Astrocyte (in vitro differentiated cells and primary cell): ENCODE measurements at places on chromosomes 11 and 22. TPM values are rescaled to one million over a fixed set of nuclear protein-coding genes. Genes with fewer than 3 reads are reported as not detected.

GRCh38 chr11:1205987-1206331 lies 16.9 kb upstream of the MUC5B start:
- H3K36me3 ChIP-seq, result no peaks in the 10 kb centered on the region
- no peak overlapping the region for H3K27ac ChIP-seq
- H3K4me1 ChIP-seq, result no peaks in the 10 kb centered on the region
- no peak overlapping the region for H3K4me3 ChIP-seq
- no peak for DNase-seq

GRCh38 chr11:1862588-1863351 lies 9.9 kb downstream of the LSP1 start:
- no peak overlapping the region for H3K4me3 ChIP-seq
- peak overlapping the region; percentile 86 for H3K27ac ChIP-seq
- H3K36me3 ChIP-seq, result no peaks in the 10 kb centered on the region
- no peaks in the 10 kb centered on the region for H3K27me3 ChIP-seq

The SORL1 gene
- 4.1 and 7.2 TPM in 2 replicates for total RNA-seq

DNA sequence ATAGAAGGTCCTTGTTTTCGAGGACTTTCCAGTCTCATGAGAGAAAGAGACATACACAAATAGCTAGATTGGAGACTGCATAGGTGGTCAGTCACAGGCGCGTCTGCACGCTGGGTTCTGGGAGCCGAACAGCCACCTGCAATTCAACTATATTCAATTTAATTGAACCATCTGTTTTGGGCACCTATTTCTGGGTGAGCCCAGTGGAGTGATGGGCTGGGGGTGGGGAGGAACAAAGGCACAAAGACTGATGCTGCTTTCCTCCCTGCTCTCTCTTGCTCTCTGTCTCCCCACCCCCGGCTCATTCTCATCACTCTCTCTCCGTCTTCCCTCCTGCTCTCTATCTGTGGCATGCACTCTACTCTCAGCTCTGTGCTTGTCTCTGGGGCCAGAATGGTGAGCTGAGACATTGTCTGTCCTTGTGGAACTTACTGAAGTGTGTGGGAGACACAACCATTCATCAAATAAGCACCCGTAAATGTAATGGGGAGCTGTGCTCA lies 48.1 kb upstream of the B3GAT1 start:
- H3K4me1 ChIP-seq, result no peaks in the 10 kb centered on the region
- H3K27me3 ChIP-seq, result no peaks in the 10 kb centered on the region
- no peak overlapping the region for H3K27ac ChIP-seq

GRCh38 chr22:30224161-30224857 lies 22.2 kb downstream of the LIF start:
- peak; percentile 68 for DNase-seq
- no peak overlapping the region for H3K4me3 ChIP-seq
- H3K4me1 ChIP-seq, result peaks cover 40% of the 10 kb centered on the region
- no peaks in the 10 kb centered on the region for H3K36me3 ChIP-seq
- H3K27ac ChIP-seq, result peak overlapping the region; percentile 69

DNA sequence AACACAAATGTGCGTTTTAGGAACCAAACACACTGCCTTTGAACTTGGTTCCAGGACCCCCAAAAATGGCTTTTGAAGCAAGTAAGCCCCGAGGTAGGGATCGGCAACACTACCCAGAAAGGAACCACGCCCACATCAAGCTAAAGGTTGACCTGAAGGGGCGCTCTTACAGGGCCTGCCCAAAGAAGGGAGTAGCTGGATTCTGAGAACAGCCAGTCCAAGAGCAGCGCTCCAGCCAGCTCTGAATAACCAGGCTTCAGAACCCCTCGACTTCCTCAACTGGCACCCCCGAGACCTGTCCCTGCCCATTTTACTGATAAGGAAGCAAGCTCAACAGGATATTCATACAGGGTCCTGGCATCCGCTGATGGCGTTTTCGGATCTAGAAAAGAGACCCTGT lies 18.9 kb upstream of the MOB2 start:
- H3K4me3 ChIP-seq, result no peak overlapping the region
- no peaks in the 10 kb centered on the region for H3K36me3 ChIP-seq
- DNase-seq, result no peak
- no peak overlapping the region for H3K27ac ChIP-seq
- H3K4me1 ChIP-seq, result peaks cover 4% of the 10 kb centered on the region

DNA sequence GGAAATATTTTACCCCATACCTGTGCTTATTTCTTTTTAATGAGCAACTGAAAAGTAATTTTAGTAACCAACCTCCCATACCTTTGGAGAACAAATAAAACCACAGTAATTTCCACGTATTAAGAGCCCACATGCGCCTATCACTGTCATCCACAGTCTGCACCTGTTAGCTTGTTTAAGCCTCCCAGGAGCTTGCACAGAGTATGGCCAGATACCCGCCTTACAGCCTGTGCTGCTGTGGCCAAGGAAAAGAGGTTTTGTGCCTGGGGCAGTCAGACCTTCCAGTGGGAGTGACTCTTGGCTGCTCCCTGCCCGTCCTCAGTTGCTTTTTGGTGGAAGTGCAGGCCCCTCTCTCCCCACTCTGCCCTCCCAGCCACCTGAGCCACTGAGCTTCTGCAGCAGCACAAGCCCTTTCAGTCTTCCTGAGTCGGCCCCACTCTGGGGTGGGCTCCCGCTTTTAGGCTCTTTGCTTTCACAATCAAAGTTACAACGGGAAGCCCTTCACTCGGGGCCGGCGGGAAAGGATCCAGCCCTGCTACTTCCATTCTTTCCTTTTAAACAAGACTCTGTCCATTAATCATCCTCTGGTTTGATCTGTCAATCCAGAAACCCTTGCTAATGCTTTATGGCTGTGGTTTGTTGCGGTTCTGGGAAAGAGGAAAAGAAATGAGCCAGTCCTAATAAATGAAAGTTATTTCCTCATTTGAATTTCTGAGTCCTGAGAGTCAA lies 308.8 kb downstream of the TBC1D22A start:
- no peak overlapping the region for H3K4me3 ChIP-seq
- no peaks in the 10 kb centered on the region for H3K4me1 ChIP-seq
- no peak overlapping the region for H3K27ac ChIP-seq
- H3K36me3 ChIP-seq, result no peaks in the 10 kb centered on the region
- peak; percentile 44 for DNase-seq

The TSGA10IP gene
- total RNA-seq, result not detected in 2 replicates

The LRRC75B gene
- 5.1 and 6.2 TPM in 2 replicates for total RNA-seq

DNA sequence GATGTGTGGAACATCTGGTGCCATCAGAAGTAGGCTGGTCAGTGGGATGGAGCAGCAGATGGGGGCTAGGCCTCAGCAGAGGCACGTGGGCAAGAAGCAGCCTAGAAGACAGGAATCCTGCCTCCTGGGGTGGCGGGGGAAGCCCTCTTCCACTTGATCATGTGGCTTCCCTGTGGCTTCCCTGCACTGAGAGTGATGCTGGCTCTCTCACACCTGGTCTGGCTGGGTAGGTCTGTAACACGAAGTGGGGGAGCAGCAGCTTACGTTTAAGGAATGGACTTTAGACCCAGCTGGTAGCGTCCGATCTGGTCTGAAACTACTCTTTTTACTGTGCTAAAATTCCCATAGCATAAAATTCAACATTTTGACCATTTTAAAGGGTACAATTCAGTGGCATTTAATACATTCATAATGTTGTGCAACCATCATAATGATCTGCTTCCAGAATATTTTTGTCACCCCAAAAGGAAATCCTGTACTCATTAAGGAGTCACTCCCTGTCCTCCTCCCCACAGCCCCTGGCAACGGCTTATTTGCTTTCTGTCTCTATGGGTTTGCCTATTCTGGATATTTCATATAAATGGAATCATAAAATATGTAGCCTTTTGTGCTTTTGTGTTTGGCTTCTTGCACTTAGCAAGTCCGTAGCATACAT lies 21.7 kb downstream of the PTPN5 start:
- H3K4me3 ChIP-seq, result no peak overlapping the region
- no peak overlapping the region for H3K27ac ChIP-seq
- DNase-seq, result no peak
- H3K4me1 ChIP-seq, result no peaks in the 10 kb centered on the region

- DNase-seq, result no peak
- no peaks in the 10 kb centered on the region for H3K36me3 ChIP-seq
- no peak overlapping the region for H3K4me3 ChIP-seq
- no peak overlapping the region for H3K27ac ChIP-seq
These were observed 6.5 kb downstream of the OOSP1 start for GRCh38 chr11:59944720-59945119.

DNA sequence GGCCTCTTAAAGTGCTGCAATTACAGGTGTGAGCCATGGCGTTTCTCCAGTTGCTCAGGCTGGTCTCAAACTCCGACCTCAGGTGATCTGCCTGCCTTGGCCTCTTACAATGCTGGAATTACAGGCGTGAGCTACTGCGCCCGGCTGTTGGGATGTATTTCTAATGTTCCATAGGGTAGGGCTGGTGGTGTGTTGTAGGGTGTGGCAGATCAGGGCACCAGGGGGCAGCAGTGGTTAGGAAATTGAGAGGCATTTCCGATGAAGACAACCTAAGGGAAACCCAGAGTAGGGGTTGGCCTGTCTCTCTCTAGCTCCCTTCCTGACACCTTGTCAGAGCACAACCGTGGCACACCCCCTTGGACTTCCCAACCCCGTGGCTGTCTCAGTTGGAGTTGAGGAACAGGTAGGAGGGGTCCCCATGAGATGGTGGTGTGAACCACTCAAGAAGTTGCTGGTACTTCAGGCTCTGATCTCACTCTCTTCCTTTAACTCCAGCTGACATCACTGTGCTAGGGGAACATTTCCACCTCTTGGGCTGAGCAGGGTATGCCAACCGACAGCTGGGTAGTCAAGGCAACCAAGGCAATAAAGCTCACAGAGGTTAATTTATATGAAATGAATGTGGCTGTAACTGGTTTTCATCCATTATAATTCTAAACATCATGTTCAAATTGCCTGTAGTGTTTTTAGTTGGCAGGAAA lies 33.0 kb downstream of the YWHAH start:
- no peak for DNase-seq
- H3K4me1 ChIP-seq, result no peaks in the 10 kb centered on the region
- no peaks in the 10 kb centered on the region for H3K27me3 ChIP-seq
- H3K27ac ChIP-seq, result no peak overlapping the region
- no peaks in the 10 kb centered on the region for H3K36me3 ChIP-seq
- no peak overlapping the region for H3K4me3 ChIP-seq

DNA sequence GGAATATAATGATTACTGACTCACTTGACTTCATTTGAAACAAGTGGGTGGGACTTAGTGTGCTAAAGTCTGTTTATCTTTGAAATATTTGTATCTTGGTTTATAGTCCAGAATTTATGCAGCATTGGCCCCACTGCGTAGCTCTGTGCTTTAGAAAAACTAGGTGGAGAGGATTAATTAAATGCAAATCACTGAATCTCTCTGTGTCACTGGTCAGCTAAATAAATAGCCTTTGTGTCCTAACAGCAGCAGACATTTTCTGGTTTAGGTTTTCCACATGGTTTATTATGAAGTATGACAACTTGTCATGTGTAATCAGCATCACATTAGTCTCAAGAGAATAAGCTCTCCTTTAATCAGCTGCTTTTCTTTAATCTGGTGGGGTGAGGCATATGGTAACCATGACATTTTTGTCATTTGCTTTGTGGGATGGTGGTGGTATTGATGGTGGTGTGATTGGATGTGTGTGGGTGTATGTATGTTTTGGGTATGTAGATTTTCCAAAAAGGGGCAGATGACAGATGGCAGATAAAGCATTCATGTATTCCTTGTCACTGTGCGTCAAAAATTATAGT lies 33.9 kb downstream of the BCL2L13 start:
- peaks cover 3% of the 10 kb centered on the region for H3K36me3 ChIP-seq
- H3K4me3 ChIP-seq, result no peak overlapping the region
- peak overlapping the region; percentile 66 for H3K27ac ChIP-seq
- peak; percentile 81 for DNase-seq
- H3K27me3 ChIP-seq, result no peaks in the 10 kb centered on the region
- peaks cover 12% of the 10 kb centered on the region for H3K4me1 ChIP-seq

The OR4C12 gene
- total RNA-seq, result not detected in 2 replicates

GRCh38 chr11:117909611-117910382 lies 19.4 kb downstream of the TMPRSS13 start:
- no peak overlapping the region for H3K27ac ChIP-seq
- H3K4me3 ChIP-seq, result no peak overlapping the region
- DNase-seq, result no peak
